ENCODE measurements at places on chromosomes 16 and 17. TPM values are rescaled to one million over a fixed set of nuclear protein-coding genes. Genes with fewer than 3 reads are reported as not detected.

- no peak for DNase-seq
These were observed 11.3 kb downstream of the PLCD3 start for GRCh38 chr17:45121055-45121454.

- DNase-seq: no peak
These were observed 186.2 kb downstream of the RBFOX3 start for GRCh38 chr17:79424471-79425185.

CCL5 gene
- polyA plus RNA-seq: not detected

KRT34 gene
- polyA plus RNA-seq: 39.8 TPM

CHD9NB gene
- polyA plus RNA-seq: 0.20 TPM

DNA sequence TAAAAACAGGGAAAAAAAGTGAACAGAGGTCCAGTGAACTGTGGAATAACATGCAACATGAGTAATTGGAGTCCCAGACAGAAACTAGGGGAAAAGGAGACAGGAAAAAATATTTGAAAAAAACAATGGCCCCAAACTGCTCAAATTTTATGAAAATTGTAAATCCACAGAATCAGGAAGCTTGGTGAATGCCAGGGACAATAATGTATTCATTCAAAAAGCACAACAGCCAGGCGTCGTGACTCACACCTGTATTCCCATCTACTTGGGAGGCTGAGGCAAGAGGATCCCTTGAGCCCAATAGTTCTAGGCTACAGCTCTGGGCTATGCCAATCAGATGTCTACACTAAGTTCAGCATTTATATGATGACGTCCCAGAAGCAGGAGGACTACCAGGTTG lies 23.7 kb downstream of the NCOR1 start:
- DNase-seq: no peak

GRCh38 chr16:31471875-31472708 lies at the start of gene TGFB1I1:
TGFB1I1 (plus strand) TSS chr16:31472152; CDS start chr16:31472189, 37 bp downstream.
- DNase-seq: peak; percentile 85

DNA sequence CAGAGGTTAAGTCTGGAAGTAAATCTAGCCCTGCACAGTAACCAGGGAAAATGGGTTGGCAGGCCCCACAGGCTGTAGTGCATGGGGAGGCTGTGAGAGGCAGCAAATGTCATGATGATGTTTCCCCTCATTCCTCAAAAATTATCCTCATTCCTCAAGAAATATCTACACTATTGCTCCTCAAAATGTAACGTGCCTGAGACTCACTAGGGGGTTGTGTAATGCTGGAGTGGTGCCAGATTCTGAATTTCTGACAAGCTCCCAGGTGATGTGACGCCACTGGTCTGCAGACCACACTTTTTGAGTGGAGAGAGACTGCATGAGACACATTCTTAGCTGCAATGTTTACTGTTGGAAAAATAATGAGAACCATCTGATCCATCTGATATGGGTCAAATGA lies 1.2 kb upstream of the MPP3 start:
- peak; percentile 56 for DNase-seq

TBC1D26 gene
- polyA plus RNA-seq: not detected

DNA sequence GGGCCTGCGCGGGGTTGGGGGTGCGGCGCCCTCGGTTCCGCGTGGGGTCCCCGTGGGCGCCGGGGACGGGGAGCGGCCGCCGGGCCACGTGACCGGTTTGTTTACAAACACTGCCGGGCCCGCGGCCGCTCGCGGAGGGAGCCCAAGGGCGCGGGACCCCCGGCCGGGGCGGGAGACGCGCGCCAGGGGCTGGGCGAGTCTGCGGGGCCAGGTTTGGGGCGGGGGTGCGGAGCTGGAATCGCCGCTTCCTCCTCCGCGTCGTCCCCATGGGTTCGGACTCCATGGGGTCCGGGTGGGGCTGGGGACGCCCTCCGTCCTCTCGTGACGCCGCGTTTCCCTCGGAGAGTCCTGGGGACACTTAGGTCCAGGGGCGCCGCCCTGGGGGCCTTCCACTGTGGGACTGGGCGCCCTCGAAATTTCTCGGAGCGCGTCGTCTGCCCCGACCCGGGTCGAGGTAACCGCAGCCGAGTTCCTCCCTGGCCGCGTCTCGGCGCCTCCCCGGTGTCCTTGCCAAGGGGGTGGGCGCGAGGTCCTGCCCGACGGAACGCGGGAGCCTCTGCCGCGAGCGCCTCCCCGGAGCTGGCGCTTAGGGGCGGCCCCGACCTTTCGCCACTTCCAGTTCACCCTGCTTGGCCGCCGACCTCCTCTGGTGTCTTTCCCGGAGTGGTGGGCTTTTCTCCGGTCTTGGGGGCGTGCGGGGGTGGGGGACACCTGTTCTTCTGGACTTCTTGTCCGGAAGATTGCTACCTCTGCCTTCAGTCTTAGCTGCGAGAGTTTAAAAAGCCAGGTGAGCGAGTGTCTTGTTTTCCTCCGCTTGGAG lies 684 bp downstream of the YPEL2 start:
- DNase-seq: peak; percentile 70

KIAA0753 gene
- polyA plus RNA-seq: 6.9 TPM

DNA sequence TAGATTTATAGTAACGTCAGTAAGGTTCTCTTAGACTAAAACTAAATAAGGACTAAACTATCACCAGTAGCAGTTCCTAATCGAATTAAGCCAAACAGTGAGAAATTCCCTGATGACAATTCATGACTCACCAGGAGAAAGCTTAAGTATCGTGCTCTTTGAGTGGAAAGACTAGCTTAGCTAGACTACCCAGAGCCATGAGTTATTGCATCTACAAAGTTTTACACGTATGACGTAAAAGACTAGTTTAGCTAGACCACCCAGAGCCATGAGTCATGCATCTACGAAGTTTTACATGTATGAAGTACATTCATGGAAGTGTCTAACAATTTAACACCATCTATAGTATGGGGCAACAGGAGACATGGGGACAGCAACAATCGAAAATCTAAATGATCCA lies 36.6 kb downstream of the UBE2G1 start:
- peak; percentile 98 for DNase-seq

- DNase-seq: no peak
These were observed 498 bp upstream of the CLEC10A start for GRCh38 chr17:7080456-7081041.

- DNase-seq: no peak
These were observed 303.5 kb downstream of the FOXL1 start for GRCh38 chr16:86881861-86882273.

LPO gene
- 0.11 TPM for polyA plus RNA-seq

DNA sequence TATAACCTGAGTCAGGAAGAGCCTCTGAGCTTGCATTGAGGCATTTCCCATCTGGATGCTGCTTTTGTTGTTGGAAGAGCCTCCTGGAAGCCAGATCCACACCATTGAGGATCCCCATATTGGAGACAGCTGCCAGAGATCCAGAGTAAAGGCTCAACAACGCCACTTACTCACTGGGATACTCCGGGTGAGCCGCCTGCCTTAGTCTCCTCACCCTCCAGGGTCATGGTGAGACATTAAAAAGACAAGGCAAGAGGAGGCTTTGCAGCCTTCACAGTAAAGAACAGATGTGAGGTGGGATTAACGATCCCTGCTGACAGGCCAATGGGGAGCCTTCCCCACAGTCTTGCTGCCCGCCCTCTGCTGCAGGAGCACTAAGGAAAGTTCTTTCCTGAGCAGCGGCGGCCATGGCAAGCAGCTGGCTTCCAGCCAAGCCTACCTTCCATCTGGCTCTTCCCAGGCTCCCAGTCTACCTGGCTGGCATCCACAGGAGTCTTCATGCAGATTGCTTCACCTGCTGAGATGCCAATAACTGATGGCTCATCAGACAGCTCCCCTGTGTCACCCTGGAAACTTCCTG lies 198.5 kb downstream of the CYLD start:
- DNase-seq: no peak

GRCh38 chr16:4783251-4783950 lies 4.7 kb downstream of the SEPTIN12 start:
- no peak for DNase-seq

NOXO1 gene
- polyA plus RNA-seq: not detected

GRCh38 chr17:55405600-55405999 lies 16.0 kb downstream of the MMD start:
- peak; percentile 41 for DNase-seq

DNA sequence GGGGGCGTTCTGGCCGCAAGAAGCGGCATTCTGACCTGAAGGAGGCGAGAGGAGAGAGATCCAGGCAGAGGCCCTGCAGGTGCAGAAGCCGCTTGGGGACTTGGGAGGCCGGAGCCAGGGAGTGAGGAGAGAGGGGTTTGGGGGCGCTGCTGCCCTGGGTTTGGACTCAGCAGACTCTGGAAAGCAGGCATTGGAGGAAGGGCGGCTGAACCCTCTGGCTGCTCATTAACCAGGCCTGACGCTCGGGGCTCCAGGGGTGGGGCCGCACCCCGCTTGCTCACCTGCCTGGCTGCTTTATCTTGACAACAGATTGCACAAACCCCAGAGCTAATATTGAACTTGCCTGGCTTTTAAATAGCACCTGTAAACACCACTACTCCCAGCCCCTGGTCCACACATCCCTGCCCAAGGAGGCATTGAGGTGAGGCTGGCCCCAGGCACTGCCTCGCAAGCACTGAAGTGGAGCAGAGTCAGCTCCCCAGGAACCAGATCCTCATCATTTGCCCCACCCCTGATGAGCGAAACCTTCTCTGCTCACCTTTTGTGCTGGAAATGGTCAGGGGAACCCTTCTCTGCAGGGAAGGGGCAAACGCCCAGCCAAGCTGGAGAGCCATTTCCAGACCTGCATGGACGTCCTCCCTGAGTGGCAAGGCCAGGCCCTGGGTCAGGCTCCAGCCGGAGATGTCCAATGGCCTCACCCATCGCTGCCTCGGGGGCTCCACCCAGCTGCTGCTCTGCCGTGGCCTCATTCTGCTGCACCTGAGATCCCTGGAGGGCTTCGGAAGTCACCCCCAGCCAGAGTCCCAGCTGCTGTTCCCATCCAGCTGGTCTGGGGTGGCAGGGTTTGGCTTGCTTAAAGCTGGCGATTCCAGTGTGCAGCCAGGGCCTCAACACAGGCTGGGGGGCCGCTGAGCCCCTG lies 190.2 kb upstream of the GSE1 start:
- DNase-seq: no peak

FHOD1 gene
- polyA plus RNA-seq: 9.3 TPM

DNA sequence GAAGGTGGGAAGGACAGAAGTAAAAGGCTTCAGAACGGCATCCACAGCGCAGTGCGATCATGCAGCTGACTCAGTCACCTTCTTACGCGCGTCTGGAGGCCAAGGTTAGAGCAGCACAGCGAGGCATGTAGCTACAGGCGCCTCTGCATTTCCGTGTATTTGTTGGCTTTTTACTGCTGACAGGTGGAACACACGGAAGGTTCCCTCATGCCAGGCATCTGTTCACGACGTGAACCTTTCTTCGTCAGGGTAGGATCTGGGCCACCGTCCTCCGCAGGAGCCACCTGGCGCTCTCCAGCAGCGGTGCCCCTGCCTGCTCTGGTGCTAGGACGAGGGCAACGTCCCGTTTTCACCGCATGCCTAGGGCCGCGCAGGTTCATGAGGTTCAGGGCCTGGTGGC lies 15.3 kb downstream of the TMEM204 start:
- DNase-seq: no peak

- DNase-seq: peak; percentile 29
These were observed 184.0 kb downstream of the CYLD start for GRCh38 chr16:50925758-50926357.

DNA sequence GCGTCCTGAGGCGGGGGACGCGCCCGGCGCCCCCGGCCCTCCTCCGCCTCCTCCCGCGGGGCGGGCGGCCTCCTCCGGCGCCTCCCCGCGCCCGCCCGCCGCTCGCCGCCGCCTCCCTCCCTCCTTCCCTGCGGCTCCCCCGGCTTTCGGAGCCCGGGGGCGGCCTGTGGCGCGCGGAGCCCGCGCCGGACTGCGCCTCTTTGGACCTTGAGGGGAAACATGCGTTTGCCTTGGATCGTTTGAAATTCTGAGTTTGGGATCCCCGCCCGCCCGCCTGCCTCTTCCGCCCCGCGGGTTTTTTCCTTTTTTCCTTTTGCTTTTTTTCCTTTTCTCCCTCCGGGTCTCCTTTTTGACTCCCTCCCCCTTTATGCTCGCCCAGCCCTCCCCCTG lies 390 bp downstream of the ZNRF1 start:
- DNase-seq: peak; percentile 66

JUP gene
- polyA plus RNA-seq: 3.1 TPM

- DNase-seq: peak; percentile 77
These were observed at the start of gene SF3B3 for GRCh38 chr16:70523743-70524398. SF3B3 (plus strand) TSS chr16:70523816; CDS start chr16:70526657, 2,841 bp downstream.

DNA sequence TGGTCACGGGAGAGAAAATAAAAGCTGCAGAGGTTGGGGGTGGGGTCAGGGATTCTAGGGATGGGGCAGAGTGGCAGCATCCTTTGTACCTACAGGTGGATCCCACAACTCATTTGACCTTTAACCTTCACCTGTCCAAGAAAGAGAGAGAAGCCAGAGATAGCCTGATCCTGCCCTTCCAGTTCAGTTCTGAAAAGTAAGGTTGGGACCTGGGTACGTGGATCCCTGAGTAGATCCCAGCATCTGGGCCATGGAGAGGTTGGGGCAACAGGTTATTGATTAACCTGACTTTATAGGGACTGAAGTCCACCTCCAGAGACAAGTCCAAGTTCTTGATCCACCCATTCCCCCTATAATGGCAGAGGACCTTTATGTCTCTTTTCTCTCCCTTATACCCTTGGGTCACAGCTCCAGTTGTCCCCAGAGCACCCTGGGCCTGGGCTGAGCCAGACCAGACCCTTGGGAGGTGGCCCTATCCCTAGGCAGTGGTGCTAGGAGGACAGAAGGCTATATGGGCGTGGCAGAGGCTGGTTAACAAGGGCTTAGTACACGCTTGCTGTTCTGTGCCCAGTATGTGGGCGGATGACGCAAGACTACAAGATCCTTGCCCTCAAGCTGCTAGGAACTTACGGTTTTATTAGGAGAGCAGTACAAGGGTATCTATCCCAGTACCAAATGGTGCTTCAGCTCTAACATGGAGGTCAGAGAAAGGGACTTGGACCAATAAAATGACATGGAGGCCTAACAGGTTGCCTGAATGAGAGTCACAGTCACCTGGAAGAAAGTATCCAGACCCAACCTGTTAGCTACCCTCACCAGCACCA lies 3.3 kb downstream of the CLDN7 start:
- peak; percentile 82 for DNase-seq

IL21R gene
- polyA plus RNA-seq: 0.90 TPM

KCNG4 gene
- polyA plus RNA-seq: not detected

Data from GM23248 (cell line).